Left ventricle myocardium inferior (tissue), 1 donor: ENCODE measurements at places on chromosomes 6 and 20. TPM values are rescaled to one million over a fixed set of nuclear protein-coding genes. Genes with fewer than 3 reads are reported as not detected.

DNA sequence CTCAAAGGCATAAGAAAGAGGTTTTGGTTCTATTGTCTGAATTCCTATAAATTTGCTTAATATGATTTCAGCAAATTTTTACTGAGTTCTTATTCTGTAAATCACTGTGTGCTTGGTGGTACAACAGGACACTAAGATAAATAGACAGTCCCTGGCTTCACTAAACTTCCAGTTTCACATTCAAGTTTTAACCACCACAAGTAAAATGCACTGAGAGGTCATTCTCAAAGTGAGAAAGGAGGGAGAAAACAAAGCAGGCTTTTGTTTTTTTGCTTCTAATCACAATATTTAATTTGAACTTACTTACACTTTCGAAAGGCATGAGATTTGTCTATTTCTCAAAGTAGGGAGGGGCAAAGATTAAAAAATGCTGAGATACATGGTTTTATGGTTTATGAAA, 445.7 kb downstream of the CDC5L start:
- DNase-seq: no peak

DNA sequence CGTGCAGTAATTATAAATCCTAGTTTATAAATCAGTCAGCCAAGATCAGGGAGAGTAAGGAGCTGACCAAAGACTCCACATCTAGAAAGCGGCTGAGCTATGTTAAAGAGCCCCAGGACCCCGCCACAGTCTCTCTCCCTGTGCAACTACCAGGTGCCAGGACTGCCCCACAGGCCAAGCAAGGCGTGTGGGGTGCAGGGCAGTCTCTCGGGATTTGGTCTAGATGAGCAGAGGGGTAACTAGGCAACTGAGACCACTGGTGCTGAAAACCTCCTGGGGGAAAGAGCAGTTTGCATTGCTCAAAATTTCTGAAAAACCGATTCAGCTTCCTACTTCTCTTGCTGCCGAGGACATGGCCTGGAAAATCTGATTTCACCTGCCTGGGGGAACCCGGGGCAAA, 10.4 kb downstream of the PMEPA1 start:
- no peak for DNase-seq

DNA sequence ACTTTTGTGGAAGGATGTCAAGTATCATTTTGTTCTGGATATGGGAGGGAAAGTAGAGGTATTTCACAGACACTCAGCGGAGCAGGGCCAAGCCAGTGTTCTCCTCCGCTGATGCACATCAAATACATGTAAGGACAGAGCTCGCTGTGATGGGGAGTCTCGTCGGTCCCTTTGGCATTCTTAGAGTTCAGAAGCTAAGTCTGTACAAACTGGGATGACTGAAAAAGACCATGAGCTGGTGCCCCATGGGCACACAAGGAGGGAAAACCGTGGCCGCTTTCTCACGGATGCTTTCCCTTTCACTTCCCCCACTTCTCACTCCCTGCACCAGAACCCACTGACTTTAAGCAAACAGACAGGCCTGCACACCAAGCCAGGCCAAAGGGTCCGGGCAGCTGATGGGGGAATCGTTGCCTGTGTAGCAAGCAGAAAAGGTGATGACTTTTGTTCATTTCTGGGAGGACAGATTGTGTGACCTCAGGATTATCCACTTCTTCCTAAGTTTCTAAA, 27.7 kb upstream of the MPC1 start:
- no peak for DNase-seq

DNA sequence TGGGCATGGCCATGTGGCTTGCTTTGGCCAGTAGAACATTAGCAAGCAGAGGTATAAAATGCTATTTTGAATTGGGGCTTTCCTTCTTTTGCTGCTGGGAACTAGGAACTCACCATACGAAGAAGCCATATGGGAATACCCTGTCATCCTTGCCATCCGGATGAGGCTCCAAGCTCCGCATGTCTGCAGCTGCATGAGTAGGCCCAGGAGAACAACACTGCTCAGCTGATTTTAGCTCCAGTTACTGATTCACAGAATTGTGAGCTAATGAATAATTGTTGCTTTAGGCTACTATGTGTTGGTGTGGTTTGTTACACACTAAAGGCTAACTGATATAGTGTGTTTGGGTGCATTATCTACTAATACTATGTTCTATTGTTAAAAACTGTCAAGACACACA, 2.7 kb upstream of the PLCB4 start:
- DNase-seq: no peak

DNA sequence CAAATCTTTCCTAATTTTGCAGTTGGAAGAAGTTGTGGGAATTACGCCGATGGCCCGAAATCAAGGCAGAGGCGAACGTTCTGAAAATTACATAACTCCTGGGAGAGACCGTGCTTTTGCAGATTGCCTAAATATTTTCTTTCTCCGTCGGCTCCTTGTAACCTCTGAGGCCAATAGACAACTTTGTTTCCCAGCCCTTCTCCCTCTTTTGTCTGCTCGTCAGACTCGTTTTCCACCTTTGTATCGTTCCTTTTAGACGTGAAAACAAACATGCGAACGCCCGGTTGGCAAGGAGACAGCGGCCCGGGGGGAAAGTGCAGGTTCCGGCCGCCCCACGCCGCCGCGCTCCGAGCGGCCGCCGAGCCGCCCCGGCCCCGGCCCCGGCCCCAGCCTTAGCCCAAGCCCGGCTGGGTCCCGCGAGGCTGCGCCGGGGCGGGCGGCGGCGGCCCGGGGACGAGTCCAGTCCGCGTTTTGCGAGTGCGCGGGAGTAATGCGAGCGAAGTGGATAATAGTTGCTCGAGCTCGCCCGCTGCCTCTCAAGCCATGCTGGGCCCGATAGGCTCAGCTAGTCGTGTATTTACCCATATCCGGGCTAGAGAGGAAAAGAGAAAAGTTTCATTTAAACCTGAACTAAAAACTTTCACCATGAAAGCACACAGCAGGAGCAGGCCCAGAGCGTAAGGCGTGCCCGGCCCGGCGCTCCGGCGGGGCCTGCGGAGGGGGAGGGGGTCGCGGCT, at the start of gene ARID1B:
ARID1B (plus strand) TSS at position 539 of the 737 bp plus-strand sequence. CDS start 303 bp downstream, outside the sequence.
- DNase-seq: peak; percentile 85

- no peak for DNase-seq
Observed at GRCh38 chr6:37288247-37288646, 30.3 kb upstream of the TMEM217 start.

TCF15 gene
- 11.1 TPM for total RNA-seq

- DNase-seq: no peak
Observed at GRCh38 chr6:148223424-148223842, 119.2 kb upstream of the SASH1 start.

BTN1A1 gene
- not detected for total RNA-seq

C20orf141 gene
- total RNA-seq: not detected

GRCh38 chr20:4512891-4513550, 208.7 kb upstream of the PRND start:
- DNase-seq: no peak

DNA sequence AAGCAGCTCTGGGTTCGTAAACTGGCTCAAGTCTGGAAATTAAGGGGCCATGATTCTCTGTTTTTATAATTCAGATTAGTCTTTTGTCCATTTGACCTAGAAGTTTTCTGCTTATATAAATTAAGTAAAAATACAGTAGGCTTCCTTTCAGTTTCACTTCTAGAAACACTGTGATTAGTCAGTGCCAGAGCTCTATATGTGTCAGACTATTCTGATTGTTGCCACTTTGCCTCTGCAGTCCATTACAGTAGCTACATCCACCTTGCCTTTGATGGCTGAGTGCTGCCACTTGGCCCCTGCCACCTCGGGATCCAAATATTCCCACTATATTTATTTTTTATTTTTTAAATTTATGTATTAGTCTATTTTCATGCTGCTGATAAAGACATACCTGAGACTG, 7.9 kb downstream of the ZC2HC1B start:
- no peak for DNase-seq

GRCh38 chr6:53723331-53723730, 57.8 kb upstream of the KLHL31 start:
- DNase-seq: no peak

GRCh38 chr20:21323640-21324039, 20.5 kb downstream of the XRN2 start:
- DNase-seq: no peak

DNA sequence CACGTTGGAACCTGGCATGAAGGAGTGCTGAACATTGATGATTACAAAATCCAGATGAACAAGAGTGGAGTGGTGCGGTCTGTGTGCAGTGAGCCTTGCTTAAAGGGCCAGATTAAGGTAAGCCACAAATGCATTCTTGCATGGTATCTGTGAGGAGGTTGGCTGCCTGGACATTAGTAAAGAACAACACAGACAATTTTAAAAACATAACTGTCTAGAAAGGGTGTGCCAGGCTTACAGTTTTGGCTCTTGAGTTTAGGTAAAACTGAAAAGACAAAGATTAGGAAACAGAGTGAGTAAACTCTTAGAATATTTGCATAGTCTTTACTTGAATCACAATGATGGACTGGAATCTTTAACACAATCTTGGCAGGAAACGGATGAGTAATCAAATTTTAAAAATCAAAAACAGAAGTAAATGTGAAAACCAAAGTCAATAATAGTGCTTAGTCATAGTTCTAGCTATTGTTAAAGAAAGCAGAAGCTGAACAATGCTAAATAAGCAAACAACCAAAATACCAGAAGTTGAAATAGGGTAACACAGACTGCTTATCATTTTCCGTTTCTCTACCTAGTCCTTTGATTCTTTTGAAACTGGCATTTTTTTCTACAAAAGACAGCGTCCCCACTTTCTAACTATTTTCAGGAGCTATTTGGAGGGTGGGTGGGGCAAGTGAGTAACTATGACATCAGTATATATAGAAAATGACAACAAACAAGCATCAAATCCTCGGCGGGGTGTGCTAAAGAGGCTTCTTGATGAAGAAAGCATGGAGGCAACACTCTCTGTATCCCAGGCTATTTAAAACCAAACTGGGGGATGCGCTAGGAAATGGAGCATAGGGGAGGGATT, 185.8 kb upstream of the RAB32 start:
- DNase-seq: no peak

DNA sequence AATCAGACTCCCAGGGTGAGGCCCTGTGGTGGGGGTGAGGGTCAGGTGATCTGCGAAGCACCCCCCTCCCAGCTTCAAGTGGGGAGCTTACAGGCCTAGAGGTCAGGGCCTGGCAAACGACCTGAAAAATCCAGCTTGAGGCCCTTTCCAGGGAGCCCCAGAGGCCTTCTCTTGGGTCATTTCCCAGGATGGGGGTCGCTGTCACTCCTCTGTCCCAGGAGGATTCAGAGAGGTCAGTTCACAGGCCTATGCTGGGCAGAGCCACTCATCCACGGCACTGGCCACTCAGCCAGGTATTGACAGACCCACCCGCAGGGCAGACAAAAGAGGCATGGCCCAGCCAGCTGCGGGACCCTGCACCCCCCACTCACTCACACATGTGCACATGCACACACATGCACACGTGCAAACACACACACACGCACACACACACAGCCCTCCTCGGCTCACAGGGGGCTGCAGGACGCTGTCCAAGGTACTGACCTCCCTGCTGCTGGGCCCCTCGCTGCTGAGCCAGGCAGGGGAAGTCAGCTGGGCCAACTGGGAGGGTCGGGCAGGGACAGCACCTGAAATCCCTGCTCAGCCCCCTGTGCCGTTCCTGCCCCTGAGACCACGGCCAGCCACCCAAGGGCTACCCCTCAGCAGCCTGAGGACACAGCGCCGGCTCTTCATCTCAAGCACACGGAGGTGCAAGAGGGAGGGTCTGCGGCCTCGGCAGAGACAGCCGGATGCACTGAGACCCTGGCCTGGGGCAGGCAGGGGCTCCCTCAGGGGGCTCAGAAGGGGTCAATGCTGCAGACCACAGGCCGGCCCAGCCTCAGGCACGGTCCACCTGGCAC, 113.8 kb downstream of the TAF4 start:
- DNase-seq: no peak

TMEM170B gene
- 4.4 TPM for total RNA-seq

- DNase-seq: no peak
Observed at GRCh38 chr6:71040841-71041240, 84.0 kb upstream of the B3GAT2 start.

RHAG gene
- total RNA-seq: 0.44 TPM

GRCh38 chr20:26218301-26218700, 521.6 kb upstream of the ZNF337 start:
- DNase-seq: no peak

IL17F gene
- total RNA-seq: not detected

TJAP1 gene
- 24.1 TPM for total RNA-seq

GRCh38 chr6:34110610-34111009, 35.3 kb downstream of the GRM4 start:
- no peak for DNase-seq

- DNase-seq: no peak
Observed at GRCh38 chr6:11960909-11961779, 51.0 kb upstream of the HIVEP1 start.

DNA sequence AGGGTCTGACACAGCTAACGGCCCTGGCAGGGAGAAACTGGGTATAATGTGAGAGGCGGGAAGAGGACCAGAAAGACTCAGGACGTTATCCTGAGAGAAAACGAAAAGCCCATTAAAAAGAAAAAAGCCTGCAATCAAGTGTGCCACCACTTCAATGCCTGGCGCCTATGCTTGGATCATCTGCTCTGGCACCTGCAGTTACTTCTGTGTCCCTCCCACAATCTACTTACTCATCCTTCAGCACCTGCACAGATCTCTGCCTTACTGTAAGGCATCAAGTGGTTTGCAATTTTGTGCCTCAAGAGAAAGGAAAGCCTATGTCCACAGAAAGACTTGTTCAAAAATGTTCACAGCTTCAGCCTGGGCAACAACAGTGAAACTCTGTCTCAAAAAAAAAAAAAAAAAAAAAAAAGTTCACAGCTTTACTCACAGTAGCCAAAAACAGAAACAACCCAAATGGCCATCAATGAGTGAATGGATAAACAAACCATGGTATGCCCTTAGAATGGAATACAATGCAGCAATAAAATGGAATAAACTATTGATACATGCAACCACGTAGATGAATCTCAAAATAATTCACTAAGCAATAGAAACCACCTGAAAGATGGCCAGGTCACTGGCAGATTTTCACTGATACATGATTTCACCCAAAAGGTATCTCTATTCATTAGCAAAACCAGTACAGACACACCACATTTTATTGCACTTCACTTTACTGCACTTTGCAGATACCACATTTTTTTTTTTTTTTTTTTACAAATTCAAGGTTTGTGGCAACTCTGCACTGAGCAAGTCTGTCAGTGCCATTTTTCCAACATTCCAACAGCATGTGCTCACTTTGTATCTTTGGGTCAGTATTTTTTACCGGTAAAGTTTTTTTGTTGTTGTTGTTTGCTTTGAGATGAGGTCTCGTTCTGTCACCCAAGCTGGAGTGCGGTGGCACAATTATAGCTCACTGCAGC, 48.6 kb downstream of the ABHD12 start:
- DNase-seq: no peak

DNA sequence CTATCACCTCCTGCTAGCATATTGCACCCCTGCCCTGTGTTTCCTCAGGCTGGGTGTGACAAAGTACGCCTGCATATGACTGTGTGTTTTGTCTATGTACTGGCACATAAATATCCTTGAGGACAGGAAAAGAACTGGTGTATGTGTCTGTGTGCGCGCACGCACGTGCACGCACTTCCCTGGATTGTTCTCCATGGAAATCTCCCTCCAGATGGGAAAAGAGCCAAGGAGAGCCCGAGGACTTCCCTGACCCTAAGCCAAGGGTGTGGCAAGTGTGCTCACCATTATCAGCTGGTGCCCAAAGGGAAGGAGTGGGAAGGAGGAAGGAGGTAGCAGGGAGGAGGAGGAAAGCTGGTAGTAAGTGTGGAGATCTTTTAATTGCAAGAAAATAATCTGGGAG, 117.6 kb downstream of the HIVEP2 start:
- peak; percentile 40 for DNase-seq

GRCh38 chr20:45174434-45175364, at the start of gene PI3:
PI3 (plus strand) TSS chr20:45174902; CDS start chr20:45174923, 21 bp downstream.
- DNase-seq: no peak

RIN2 gene
- 48.8 TPM for total RNA-seq

CD93 gene
- 35.7 TPM for total RNA-seq
